ENCODE measurements at places on chromosomes 2 and 18.

DNA sequence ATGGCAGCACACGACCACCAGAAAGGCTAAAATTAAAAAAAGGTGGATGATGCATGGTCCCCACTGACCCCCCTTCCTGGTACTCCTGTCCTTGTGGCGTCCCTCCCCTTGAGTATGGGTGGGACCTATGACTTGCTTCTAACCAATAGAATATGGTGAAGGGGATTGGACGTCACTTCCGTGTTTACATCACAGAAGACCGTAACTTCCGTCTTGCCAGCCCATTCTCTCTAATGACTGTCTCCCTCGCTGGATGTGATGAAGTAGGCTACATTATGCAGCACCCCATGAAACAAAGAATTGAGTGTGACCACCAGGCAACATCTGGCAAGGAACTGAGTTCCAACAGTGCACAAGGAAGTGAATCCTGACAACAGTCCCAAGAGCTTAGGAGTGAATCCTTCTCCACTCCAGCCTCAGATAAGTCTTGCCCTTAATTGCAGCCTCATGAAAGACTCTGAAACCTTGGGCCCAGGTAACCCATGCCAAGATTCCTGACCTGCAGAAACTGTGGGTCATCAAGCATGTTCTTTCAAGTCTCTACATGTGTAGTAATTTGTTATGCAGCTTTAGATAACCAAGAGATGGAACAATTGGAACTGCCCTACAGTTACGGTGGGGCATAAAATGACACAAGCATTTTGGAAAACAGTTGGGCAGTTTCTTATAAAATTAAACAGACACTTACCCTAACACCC is 80.1 kb upstream of the NPAS2 start:
- DNase-seq, result no peak

GRCh38 chr2:47777277-47777937 is 5.5 kb upstream of the MSH6 start:
- DNase-seq, result no peak

DNA sequence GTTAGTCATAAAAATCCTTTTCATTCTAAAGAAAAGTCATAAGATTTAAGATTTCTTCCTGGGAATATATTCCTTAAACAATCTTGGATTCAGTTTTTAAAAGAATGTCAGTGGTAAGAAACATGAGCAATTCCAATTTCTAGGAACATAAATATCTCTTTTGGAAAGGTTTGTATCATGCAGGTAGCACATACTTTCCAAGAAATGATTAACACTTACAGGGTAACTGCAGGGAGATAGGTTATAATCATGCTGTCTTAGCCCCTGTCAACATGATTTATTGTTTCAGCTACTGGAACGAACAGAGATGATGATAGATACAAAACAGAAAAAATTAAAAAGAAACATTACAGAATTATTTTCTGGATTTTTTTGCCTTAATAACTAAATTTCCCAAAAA is 1537.7 kb downstream of the LRP1B start:
- no peak for DNase-seq

- DNase-seq, result peak; percentile 13
Measured at GRCh38 chr2:218000136-218000535, 2.7 kb downstream of the TNS1 start.

GRCh38 chr18:51654488-51655326 is 457.2 kb upstream of the MEX3C start:
- DNase-seq, result no peak

DNA sequence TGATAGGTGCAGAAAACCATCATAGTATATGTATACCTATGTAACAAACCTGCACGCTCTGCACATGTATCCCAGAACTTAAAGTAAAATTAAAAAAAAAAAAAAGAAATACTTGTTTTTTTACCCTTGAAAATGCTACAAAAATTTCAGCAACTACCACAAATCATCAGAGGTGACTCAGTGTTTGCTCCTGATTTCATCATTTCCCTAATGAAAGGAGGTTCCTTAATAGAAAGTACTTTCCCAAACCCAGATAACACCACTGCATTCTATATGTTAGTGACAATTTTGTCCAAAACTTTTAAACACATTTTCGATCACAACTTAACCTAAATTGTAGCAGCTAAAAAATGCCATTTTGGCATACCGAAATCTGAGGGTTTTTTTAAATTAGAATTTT is 163.3 kb downstream of the SLC39A10 start:
- no peak for DNase-seq

GRCh38 chr2:241391892-241392665 is 36.0 kb downstream of the FARP2 start:
- DNase-seq, result peak; percentile 87

- DNase-seq, result no peak
Measured at GRCh38 chr2:218152172-218152571, 14.6 kb downstream of the CXCR1 start.

- no peak for DNase-seq
Measured at GRCh38 chr18:58996131-58996641, 131.5 kb downstream of the ZNF532 start.

DNA sequence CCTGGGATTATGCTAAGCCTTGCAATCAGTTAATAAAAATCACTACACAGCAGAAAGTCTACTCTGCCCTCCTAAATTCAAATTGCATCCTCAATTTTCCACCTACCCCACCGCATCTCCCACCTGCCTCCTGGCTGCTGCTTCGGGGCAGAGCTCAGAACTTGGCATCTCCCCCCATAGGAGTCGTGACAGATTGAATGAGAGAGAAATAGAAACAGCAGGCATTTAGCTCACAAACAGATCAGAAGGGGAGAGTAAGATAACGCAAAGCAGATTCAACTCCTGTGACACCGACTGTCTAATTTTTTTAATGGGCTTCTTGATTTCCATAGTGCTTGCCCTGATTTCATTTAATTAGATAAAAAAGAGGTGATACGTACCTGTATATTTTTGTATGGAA is 24.7 kb upstream of the LRRC30 start:
- no peak for DNase-seq

DNA sequence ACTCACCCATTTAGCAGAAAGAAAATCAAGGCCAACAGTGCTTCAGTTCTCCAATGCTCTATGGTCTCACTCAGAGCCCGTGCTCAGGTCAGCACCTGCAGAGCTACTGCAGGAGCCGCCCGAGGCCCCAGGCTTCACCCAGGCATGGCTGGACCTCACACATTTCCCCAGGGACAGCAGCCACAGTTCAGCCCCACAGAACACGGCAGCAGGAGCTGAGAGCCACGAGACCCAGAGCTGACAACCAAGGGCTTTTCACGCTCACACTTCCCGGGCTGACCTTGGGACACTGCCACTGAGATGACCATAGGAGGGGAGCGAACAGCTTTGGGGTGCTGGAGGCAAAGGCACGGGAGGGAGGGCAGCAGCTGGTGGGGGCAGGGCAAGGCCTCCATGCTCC is 4.2 kb downstream of the TMEM18 start:
- DNase-seq, result no peak

DNA sequence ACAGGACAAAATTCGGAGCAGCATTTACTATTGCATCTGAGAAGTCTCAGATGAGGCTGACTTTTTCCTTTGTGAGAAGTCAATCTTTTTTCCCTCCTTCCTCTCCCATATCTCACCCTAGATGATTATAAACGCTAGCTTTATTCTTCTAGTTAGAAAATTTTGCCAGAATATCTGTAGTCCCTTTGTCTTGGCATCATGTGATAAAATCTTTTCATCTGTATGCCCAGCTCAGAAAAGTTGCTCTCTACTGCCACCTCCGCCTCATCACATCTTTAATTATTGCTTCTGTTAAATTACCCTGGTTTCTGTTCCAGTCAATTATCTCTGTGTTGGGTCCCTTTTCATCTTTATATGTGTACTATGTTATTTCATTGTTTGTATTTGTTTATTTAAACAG is 210.8 kb upstream of the SLC35G4 start:
- peak; percentile 38 for DNase-seq

DNA sequence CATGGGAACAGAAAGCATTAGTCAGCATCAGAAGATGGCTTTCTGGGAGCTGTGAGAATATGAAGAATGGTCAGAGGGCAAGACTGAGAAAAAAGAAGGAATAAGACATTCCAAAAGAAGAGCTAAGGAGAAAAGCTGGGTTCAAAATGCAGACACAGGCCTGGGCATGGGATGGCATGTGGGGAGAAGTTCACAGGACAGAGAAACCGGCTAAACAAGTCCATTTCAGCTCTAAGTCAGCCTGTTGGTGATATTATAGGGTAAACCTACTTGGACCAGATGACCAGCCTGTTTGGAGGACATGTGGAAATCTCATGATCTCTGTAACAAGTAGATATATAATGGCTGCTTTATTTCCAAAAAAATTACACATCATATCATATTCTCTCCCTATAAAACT is 91.7 kb upstream of the MEIS1 start:
- no peak for DNase-seq

DNA sequence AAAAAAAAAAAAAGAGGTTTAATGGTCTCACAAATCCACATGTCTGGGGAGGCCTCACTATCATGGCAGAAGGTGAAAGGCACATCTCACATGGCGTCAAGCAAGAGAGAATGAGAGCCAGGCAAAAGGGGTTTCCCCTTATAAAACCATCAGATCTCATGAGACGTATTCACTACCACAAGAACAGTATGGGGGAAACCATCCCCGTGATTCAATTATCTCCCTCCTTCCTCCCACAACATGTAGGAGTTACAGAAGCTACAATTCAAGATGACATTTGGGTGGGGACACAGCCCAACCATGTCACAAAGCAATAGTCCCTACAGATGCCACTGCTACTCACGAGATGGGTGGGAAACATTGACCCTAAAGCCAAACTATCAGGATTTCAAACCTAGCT is 392.7 kb upstream of the ID2 start:
- DNase-seq, result no peak

DNA sequence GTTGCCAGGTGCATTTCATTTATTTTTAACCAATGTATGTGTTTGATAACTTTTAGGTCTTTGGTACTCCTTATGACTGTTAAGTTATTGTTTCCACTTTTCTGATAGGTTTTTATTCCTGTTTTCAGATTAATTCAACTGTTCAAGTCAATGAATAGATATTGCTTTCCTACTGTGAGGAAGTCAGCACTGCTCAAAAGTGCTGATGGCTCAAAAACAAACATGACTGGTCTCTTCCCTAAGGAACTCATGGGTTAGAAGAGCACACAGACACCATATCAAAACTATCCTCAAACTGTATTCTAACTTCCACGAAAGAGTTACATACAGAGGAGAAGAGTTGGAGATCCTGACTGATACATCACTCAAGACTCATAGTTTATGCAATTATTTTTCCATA is 39.9 kb upstream of the REG3G start:
- no peak for DNase-seq

GRCh38 chr2:8053216-8053615 is 628.6 kb upstream of the ID2 start:
- no peak for DNase-seq

GRCh38 chr2:102002228-102002627 is 10.5 kb downstream of the IL1R2 start:
- DNase-seq, result no peak

DNA sequence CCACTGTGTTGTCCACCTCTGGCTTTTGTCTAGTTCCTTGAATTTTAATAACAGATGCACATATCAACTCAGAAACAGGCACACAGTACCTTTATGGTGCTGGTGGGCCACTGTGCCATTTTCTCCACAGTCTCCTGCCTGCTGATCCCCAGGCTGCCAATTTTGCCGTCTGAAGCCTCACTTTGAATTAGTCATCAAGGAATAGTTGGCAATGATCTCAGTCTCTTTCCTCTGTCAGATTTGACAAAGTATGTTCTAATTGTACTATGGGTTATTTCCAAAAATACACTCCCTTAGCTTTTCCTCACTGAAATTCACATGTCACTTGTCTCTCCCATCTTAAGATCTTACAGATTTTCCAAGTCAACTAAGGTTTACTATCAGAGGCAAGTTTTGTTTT is 140.7 kb downstream of the ZNF516 start:
- DNase-seq, result no peak

DNA sequence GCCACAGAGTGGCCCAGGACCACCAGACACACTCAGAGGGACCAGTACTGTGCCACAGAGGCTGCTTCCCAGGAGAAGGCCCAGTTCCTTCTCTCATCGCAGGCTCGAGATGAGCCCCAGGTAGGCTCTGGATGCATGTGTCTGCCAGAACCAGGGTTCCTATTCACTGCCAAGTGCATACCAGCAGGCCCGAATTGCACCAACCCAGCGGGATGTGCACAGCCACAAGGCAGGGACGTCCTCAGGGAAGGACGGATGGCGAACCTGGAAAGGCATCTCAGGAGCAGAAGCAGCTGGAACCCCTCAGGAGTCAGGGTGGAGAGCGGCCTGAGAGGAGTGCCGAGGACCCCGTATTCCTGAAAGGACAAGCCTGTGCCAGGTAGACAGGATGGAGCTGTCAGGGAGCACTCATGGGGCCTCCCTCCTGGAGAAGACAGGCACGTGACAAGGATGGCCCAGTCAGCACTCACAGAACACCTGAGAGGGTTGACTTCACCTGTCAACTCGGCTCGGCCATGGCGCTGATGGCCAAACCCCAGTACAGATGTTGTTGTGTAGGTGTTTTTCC is 73.7 kb downstream of the PTGR3 start:
- DNase-seq, result no peak

GRCh38 chr2:8234253-8234652 is 447.6 kb upstream of the ID2 start:
- DNase-seq, result peak; percentile 26

GRCh38 chr2:147469471-147469870 is 375.4 kb upstream of the ACVR2A start:
- DNase-seq, result no peak

GRCh38 chr2:153394686-153395085 is 83.9 kb downstream of the RPRM start:
- no peak for DNase-seq

DNA sequence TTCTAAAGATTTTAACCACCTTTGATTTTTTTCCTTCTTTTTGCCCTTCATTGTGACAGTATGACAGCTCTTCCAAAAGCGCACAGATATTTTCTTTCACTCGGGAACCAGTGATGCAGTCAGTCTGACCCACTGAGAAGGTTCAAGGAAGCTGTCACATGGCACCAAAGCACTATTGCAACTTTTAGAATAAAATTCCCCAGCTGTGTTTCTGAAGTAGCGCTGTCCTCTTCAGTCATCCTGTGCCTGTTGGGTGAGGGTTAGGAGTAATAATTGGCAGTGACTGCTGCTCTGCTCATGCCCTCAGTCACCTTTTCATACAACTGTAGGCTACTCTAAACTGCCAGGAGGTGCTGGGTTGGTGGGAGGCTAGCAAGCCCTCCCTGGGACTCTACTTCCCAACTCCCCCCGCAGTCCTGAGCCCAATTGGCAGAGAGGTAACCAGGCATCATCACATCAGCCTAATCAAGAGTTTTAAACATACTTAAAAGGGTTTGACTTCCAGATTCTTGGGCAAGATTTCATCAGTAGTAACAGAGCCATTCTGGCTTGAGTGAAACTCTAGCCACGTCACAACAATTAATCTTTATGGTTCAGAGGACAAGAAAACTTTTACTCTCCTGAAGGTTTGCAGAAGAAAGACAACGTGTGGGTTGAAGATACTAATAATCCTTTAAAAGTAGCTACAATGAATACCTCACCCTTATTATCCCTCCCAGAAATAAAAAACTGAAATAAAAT is 473.3 kb downstream of the FBXO15 start:
- DNase-seq, result no peak

GRCh38 chr2:182522405-182522896 is 95.6 kb upstream of the PDE1A start:
- DNase-seq, result peak; percentile 83

- peak; percentile 83 for DNase-seq
Measured at GRCh38 chr2:152466980-152467676, 132.2 kb downstream of the FMNL2 start.

All from pons (tissue), 1 donor.